ENCODE measurements at places on chromosomes 5 and 9.

DNA sequence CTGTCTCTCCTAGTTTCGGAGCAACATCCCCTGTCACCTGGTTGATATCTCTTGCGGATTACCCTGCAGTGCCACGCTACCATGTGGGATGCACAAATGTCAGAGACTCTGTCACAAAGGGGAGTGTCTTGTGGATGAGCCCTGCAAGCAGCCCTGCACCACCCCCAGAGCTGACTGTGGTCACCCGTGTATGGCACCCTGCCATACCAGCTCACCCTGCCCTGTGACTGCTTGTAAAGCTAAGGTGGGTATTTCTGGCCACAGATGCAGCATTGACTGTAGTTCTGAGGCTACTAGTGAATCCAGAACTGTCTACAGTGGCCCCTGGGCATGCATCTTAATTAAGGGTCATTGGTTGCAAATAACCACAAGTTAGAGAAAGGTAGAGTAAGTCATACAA, 50.8 kb downstream of the AQP7 start:
- DNase-seq: no peak

DNA sequence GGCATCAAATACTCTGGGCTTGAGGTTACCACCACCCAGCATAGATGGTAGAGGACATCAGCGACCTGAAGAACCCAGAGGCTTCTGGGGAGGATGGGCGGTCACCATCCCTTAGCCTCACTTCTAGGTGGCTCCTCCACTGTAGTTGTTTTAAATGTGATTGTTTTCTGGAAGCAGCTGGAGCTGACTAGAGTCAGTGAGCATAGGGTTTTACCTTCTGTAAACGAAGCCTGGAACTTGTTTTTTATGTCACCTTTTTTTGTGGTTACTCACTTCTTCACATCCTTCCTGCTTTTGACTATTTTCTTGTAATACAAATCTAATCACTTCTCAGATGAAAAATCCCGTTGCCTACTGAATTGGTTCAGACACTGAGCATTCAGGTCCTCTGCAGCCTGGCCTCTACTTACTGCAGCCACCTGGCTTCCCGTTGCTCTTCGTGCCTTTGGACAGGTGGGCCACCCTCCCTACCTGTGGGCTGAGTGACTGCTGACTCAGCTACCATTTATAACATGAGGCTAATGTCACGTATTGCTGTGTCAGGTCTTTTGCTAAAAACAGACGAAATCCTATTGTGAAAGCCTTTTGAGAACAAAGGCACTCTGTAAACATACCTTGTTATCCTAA, 167.8 kb downstream of the MAN2A1 start:
- no peak for DNase-seq

DNA sequence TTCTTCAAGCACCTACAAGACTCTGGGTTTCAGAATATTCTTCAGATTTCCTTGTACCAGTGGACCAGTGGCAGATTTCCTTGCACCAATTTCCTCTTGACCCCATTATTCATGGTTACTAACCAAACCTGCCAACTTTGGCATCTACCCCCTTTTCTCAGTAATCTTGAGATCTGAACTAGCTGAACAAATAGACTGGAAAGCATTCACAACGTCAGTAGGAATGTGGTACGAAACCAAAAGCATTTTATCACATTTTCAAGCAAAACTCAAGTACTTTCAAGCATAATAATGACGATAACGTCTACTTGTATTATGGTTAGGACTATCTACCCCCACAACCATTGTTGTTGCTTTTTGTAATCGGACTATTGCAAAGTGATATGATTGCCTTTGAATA, 1217.3 kb downstream of the PTPRD start:
- DNase-seq: no peak

- no peak for DNase-seq
Measured at GRCh38 chr5:78587775-78588291, 60.7 kb downstream of the LHFPL2 start.

DNA sequence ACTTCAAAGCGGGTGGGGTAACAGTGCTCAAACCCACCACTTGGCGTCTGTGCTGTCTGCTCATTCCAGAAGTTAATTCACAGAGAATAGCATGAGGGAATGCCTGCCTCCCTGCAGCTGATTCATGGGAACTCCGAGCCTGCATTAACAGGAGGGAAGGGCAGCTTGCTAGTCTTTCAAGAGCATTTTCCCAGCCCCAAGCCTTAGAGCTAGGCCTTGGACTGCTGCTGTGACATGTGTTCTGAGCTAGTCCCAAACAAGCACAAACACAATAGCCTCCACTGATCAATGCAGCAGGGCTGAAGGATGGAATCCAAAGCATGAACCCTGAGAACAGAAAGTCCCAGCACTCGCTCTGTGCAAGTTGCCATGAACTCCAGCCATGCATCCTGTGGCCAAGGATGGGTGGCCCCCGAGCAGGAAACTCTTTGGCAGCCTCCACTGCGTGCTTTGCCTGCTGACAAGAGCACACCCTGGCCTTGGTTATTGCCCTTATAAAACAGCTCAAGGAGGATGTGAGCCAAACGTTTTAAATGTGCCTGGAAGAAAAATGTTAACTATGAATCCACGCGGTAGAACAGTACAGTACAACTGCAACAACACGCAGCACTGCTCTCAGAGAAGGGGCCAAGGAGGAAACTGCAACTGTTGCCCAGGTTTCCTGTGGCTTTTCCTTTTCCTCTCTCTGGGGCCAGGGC, 653.1 kb upstream of the KLF4 start:
- no peak for DNase-seq

GRCh38 chr5:137706841-137707240, 29.0 kb downstream of the KLHL3 start:
- no peak for DNase-seq

DNA sequence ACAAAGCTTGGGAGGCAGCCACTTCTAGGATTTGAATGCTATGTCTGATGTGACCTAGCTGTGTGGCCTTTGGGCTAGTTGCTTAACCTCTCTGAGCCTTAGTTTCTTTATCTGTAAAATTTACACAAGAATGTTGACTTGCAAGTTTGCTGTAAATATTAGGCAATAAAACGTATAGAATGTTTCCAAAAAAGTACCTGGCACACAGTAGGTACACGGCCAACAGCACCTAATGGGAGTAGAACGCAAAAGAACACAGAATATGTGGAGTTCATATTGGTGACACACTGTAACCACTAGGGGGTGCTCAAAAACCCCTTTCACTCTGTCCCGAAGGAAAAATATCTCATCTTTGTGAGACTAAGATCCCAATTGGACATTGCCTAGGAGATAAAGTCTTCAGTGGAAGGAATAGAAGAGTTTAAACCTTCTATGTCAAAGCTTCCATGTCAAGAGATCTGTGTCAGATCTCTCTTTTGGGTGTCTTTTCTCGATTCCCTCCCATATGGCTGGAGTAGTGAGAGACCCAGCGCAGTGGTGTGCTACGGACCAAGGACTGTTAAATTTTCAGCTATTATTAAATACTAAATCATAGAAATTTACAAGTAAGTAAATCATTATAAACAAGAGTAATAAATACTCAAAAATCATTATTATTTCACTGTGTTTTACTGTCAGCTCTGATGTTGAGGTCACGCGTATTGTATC, 145.4 kb upstream of the RAD23B start:
- no peak for DNase-seq

GRCh38 chr5:136615251-136616119, 250.1 kb upstream of the TRPC7 start:
- DNase-seq: no peak

GRCh38 chr5:90398726-90399125, 10.8 kb downstream of the CETN3 start:
- DNase-seq: no peak

GRCh38 chr9:105146677-105147076, 97.8 kb upstream of the SLC44A1 start:
- no peak for DNase-seq

DNA sequence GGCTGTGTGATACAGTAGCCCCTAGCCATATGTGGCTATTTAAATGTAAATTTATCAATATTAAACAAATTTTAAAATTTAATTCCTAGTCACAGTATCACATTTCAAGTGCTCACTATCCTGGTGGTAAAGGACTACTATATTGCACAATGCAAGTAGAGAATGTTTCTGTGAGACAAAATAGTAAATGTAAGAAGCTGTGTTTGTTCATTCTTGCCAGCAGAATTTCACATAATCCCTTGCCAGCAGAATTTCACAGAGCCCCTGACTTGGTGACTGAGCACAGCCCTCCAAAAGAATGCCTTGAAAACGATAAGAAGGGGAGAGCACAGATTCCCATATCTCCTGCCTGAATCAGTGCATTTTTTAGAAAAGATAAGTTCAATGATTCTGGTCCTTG, 75.9 kb upstream of the SELENOP start:
- DNase-seq: no peak

GRCh38 chr9:119366909-119367682, 2.1 kb downstream of the BRINP1 start:
- DNase-seq: no peak

GRCh38 chr9:82117026-82117811, 128.6 kb downstream of the SPATA31D1 start:
- DNase-seq: no peak

DNA sequence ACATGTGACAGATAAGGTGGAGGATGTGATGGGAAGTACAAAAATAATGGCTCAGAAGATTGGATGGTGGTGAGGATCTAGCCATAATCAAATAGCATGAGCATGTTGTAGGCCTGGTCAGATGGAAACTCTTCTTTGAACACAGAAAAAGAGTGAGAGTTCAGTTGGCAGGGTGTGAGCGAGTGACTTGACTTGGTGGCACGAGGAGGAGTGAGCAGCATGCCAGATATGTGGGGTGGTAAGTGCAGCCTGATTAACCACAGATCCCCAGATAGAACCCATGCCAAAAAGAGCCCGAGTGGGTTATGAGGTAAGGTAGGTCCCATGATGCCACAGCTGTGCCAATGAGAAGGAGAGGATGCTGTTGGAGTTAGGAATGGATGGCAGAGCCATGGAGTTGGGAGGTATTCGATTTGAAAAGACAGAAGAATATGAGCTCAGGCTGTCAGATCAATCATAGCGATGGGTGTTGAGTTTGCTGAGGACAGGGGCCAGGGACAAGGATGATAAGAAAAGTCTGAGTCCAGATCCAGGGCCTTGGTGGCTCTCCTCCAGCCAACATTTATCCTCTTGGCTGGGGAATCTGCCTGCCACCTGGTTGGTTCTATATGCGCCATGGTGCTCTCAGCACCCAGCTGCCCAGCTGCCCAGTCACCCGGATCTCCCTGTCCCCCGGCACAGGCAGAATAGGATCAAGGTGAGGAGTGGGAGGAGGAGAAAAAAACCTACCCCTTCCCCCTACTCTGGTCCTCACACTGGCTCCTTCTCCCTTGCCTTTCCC, 16.5 kb downstream of the GARNL3 start:
- no peak for DNase-seq

- no peak for DNase-seq
Measured at GRCh38 chr9:123041489-123041888, 8.0 kb downstream of the GPR21 start.

GRCh38 chr9:129322022-129322621, 144.1 kb upstream of the IER5L start:
- DNase-seq: no peak

- DNase-seq: no peak
Measured at GRCh38 chr9:118529624-118530214, 825.5 kb downstream of the TLR4 start.

DNA sequence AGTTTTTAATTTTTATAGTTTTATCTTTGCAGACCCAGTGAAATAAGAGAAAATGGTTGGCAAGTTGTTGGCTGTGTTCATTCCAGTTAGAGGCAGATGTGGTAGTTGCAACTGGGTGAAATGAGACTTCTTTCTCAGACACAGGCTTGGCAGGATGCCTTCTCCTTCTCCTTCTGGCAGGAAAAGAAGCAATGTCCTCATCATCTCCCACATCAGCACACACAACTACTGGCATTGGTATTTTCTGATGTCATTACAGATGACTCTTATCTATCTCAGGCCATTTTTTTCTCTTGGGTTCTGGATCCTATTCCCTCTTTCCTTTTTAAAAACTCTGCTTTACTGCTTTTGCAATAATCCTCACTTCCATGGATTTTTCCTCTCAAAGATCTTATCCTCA, 103.3 kb upstream of the EDIL3 start:
- no peak for DNase-seq

DNA sequence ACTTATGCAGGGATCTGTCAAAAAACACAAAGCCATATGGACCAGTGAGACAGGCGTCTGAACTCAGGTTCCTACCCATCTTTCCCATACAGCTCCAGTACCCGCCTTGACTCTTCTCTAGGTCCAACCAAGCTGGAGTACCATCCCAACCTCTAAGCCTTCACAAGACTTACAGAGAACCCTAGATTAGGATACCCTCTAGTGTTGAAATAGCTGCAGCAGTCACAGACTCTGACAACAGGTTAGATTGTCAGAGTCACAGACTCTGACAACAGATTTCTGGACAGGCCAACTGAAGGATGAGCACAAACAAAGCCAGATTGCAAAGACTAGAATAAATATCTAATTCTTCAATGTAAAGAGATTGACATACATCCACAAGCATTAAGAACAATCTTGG, 266.1 kb downstream of the GRIA1 start:
- no peak for DNase-seq

GRCh38 chr9:121650217-121651007, 1.0 kb upstream of the DAB2IP start:
- DNase-seq: peak; percentile 21

- no peak for DNase-seq
Measured at GRCh38 chr9:135592625-135593024, 31.1 kb downstream of the PAEP start.

GRCh38 chr5:69043655-69043996, 50.2 kb upstream of the SLC30A5 start:
- no peak for DNase-seq

DNA sequence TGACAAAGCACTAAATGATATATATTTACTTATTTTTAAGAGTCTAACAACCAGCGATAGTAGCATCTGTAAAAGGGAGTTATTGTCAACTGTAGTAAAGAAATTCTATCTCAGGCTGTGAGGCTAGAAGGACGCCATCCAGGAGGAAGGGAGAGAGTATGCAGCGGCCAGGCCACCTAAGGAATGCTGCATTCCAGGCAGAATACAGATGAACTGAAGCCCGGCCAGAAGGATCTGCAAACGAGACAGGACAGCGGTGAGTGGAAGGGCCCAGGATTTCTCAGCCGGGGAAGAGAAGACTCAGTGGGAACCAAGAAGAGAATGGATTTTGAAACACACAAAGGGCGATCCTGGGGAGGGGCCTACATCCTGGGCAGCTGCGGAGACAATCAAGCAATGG, 7.4 kb downstream of the RETREG1 start:
- DNase-seq: no peak

DNA sequence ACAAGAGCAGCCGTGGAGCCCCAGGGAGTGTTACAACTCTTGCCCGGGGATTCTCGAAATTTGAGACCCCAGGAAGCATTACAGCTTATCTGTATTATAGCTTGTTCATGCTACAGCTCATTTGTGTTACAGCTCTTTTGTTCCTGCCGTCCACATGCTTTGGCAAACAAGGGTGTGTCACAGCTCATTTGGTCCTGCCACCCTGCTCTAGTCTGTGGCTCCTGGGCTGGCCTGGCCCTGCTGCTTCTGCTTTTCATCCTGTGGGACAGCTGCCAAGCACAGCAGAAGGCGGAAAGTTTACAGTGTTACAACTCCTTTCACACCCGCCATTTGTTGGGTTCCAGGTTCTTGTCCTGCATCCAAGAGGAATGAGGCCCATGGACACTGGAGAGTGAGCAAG, 685.0 kb downstream of the SLCO4C1 start:
- no peak for DNase-seq

- DNase-seq: no peak
Measured at GRCh38 chr5:37495668-37496347, 116.7 kb downstream of the WDR70 start.

- DNase-seq: no peak
Measured at GRCh38 chr5:25090275-25090674, 445.5 kb upstream of the CDH10 start.
